ENCODE measurements at places on chromosomes 5 and 9.

DNA sequence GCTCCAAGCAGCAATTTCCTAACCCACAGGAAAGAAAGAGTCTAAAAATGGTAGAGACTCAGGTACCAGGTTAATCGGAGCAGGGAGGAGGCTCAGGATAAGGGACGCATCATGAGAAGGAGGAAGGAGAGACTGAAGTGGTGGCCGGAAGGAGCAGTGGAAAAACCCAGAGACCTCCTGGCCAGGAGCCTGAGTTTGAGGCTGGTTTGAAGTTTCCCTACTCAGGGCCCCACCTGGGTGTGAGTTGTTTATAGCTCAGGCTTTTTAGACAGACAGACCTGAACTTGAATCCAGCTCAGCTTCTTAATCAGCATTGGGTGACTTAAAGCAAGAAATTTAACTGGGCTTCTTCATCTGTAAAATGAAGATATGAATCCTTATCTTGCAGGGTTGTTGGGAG, 11.9 kb upstream of the AQP7 start:
- DNase-seq = no peak

DNA sequence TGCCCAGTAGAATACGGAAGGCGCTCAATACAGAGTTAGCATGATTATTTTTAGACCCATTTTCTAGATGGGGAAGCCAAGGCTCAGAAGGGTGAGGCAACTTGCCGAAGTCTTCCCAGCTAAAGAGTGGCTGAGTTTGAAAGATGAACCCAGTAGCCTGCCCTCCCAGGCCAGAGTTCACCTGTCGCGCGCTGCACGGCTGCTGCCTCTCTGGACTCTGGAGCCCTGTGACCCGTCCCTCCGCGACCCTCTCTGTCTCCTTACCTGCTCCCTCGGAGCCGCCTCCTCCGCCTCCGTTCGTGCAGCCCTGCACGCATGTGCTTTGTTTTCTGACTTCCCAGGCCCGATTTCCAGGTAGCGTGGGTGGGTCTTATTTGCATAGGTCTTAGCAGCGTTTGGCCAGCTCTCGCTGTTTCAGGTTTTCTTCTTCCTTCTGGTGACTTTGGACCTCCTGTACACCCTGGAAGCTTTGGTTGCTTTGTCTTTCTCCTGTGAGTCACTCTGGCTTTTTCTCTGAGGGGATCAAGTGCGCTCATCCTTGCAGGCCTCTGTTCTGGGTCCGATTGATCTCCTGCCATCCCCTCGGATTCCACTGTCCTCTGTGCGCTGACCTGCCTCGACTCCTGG, at the start of gene RNF183:
Gene RNF183 (minus strand): TSS at position 585 of the 627 bp plus-strand sequence. CDS start 5,192 bp downstream, outside the sequence.
- DNase-seq = no peak

- DNase-seq = peak; percentile 0
Observed at GRCh38 chr5:133552925-133553525, 59.3 kb downstream of the FSTL4 start.

- no peak for DNase-seq
Observed at GRCh38 chr9:88586452-88586851, 51.5 kb downstream of the NXNL2 start.

GRCh38 chr5:105428451-105429380, 1866.1 kb upstream of the NUDT12 start:
- no peak for DNase-seq

GRCh38 chr5:140215276-140215675, 40.3 kb downstream of the CYSTM1 start:
- DNase-seq = no peak

DNA sequence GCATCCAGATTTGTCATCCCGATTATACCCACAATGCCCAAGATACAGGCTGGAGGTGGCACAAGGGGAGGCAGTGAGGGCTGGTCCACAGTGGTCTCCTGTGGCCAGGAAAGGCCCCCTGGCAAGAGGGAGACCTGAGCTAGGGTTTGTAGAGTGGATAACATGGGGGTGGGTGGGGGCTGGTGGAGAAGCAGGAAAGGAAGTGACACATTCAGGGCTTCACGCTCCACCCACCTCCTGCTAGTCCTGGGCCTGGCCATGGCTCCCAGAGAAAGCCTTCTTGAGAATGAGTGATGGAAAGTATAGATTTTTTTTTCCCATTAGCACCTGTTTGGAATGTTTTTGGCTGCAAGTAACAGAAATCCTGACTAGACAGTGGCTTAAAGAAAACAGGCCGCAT, 81.3 kb downstream of the ANKRD33B start:
- no peak for DNase-seq

DNA sequence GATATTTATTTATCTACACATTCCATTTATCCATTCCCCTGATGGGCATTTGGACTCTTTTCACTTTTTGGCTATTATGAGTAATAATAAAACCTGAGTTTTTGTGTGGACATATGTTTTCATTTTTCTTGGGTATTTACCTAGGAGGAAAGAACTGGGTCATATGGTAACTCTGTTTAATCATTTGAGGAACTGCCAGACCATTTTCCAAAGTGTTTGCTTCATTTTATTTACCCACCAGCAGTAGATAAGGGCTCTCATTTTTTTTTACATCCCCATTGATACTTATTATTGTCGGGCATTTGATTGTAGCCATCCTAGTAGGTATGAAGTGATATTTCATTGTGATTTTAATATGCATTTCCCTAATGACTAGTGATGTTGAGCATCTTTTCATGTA, 7.7 kb upstream of the PTPDC1 start:
- DNase-seq = no peak

DNA sequence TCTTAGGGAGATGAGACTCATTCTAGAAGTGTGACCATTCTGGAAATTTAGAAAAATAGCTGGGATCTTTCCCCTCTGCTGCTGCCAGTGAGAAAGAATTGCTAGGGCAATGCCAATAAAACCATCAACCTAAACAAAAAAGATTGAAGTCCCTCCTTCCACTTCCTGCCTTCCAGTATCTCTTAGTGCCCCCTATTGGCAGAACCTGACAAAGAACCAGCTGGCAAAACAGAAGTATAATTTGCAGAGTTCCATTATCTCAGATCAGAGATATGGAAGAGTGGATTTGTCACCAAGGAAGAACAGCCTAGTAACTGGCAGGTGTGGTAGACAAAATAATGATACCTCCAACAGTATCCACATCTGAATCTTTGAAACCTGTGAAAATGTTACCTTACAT, 13.8 kb upstream of the PLCXD3 start:
- no peak for DNase-seq

GRCh38 chr9:135224921-135225541, 137.6 kb downstream of the OLFM1 start:
- DNase-seq = no peak

DNA sequence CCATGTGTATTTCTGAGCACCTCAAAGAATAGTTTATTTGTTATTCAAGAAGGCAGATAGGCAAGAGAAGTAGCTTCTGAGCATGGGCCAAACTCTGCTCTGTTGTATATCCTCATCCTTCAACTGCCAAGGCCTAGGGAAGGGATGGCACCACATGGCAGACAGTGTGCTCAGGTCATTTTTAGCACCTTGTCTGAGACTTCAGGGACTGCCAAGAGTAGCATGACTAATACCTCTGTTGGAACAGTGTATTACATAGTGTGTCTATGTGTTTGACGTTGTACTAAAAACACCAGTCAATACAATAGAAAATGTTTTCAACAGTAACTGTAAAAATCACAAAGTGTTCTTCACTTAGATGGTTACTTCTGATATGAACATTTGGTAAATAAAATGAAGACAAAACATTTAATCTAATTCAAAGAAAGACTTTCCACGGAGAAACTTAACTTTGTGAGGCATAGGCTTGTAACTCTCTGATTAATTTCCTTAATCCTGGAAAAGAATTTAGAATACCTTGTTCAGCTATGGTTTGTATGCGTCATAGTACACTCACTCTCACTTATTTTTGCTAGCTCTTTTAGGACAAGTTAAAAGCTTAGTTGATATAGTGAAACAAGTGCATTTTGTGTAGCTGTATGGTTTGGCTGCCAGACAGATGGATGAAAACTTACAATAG, 318.4 kb upstream of the RIOK2 start:
- no peak for DNase-seq

Data from NCI-H1105 (cell line).